ENCODE measurements at places on chromosomes 4 and X.

- no peak for DNase-seq
Measured at GRCh38 chrX:150615356-150615755, 46.9 kb downstream of the MTM1 start.

DNA sequence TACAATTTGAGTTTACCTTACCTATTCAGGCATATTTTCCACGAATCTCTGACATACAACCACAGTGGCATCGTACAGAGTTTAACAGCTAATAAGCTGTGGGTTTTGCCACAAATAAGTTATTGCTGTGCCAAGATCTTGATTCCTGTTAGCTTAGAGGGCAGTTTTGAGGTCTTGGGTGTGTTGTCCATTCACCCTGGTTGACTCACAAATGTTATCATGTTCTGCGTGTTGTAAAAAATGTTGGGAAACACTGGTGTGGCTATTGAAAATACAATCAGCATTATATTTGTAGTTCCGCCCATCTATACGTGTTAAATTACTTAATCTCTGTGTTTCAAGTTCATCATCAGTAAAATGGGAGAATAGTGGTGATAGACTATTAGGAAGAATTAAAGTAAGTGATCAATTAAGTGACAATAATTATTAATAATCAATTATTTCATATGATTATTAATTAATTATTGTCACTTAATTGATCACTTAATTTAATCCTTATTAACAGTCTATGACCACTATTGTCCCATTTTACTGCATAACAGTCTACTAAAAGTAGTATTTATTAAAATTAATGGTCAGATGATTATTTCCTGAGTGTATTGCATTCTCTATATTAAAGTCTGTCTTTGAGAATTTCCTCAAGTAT is 96.3 kb downstream of the TMA16 start:
- no peak for DNase-seq

GRCh38 chrX:123738378-123738940 is 5.6 kb upstream of the THOC2 start:
- no peak for DNase-seq

- DNase-seq = peak; percentile 92
Measured at GRCh38 chr4:10168151-10168550, 51.6 kb upstream of the WDR1 start.

- peak; percentile 59 for DNase-seq
Measured at GRCh38 chr4:780716-781492, 45.0 kb downstream of the CPLX1 start.

DNA sequence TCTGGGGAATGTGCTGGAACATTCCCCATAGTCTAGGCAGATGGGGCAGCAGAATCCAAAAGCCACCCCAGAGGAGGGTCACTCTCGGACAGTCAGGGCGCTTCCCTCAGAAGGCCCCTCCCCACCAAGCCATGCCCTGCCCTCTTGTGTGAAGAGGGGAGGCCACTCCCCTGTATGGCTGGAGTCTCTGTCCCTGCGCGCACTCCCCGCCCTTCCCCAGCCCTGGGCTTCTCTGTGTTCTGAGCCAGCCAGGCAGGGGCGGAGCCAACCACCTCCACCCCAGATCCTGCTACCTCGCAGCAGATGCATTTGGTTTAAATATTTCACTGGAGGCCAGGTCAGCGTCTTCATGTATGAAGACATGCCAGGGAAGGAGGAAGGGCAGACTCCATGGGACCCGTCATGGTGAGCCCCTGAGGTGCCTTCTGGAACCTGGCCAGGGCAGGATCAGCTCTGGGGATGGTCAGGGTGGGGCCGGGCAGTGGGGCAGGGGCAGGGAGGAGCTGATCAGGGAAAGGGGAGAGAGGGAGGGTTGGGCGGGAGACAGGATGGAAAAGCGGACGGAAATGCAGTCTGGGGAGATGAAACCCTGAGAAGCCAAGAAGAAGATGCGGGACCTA is 107.3 kb downstream of the ADRA2C start:
- DNase-seq = peak; percentile 68

- no peak for DNase-seq
Measured at GRCh38 chr4:8593264-8594096, 915 bp downstream of the CPZ start.

- DNase-seq = peak; percentile 57
Measured at GRCh38 chrX:53340852-53341645, 59.7 kb upstream of the IQSEC2 start.

GRCh38 chr4:7332216-7333023 is 102.3 kb downstream of the PSAPL1 start:
- no peak for DNase-seq

DNA sequence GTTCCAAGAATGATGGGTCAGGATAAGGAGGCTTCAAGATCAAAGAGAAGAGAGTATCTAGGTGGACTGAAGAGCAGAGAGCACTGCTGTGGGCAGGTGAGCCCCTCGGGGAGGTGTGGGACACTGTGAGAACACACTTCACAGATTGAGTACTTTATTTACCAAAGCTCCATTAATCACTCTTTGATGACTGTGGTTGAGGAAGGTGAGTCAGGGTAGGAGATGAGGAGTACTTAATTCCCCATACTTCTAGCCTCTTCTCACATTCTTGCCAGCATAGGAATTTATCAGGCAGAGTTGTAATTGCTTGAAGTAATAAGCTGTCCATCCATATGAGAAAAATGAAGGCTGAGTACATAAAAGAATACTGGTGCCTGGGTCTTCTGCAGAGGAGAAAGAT is 375.3 kb downstream of the PCDH10 start:
- no peak for DNase-seq

DNA sequence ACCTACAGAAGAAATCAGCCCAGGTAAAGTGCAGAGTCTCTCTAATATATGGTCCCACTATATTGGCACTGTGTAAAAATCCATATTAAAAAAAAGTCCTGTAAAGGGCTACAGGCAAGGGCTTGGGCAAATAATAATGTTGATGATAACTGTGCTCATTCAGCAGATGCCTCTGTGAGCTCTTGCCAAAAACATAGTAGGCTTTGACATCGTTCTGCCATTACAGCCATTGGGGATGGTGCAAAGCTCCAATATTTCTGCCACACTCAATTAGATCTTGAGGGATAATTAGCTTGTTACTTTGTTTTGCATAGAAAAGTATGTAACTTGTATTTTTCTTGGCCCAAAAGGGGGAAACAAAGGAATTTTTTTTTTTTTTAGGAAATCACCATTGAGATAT is 645.5 kb upstream of the FAM241A start:
- no peak for DNase-seq

DNA sequence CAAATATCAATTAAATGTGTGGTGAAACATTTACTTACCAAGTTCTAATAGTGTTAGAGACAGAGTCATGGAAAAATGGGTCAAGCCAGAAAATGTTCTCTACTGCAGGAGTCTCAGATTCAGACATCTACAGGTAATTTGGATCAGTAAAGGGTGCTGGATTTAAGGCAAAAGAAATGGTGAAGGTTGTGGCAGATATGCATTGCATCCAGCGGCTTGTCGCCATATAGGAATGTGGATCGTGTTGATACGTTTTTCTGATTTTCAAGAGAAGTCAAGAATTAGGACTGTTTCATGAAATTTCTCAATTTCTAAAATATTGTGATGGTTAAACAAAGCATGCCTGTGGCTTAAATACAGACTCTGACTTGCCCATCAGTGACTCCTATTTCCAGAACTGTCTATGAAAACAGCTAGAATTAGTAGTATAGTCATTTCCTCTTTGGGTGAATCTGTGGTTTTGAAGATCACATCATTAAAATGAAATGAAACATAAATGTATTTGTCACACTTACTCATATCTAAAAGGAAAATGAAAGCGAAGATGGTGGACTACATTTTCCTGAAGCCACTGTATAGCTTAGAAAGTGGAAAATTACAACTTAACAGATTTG is 110.1 kb upstream of the VEGFC start:
- no peak for DNase-seq

GRCh38 chr4:121885115-121885514 is 14.8 kb upstream of the BBS7 start:
- no peak for DNase-seq

- DNase-seq = peak; percentile 74
Measured at GRCh38 chrX:135477576-135477975, 42.9 kb upstream of the INTS6L start.

DNA sequence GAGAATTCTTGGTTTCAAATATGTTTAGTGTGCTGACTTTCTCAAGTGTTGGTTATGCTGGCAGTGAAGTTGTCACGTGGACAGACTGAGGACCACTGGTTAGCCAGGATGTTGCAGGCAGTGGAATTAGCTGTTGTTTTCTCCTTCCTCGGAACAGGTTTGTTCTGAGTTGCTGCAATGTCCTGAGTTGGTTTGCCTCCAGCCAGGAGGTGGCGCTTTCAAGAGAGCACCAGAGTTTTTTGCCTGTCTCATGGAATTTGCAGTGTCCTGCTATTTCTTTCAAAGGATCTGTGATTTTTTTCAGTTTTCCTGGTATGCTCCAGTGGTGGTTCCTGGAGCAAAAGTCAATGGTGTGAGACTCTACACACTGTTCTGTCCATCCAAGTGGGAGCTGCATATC is 158.1 kb upstream of the CXorf66 start:
- peak; percentile 59 for DNase-seq

DNA sequence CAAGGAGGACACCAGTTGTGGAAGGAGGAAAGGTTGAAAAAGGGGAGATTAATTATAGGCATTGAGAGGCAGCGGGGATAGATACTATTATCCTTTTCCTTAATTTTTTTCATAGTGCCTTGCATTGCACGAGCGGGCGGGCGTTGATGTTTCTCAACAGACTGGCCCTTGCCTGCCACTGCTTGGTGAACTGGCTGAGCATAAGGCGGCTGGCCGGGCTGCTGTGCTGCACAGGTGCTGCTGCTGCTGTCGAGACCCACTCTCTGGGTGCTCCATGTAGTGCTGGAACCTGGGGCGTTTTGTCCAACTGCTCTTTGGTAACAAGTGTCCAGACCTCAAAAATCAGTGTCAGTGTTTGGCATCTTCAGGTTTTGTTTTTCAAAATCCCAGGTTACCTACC is 83.3 kb upstream of the PAQR3 start:
- no peak for DNase-seq

DNA sequence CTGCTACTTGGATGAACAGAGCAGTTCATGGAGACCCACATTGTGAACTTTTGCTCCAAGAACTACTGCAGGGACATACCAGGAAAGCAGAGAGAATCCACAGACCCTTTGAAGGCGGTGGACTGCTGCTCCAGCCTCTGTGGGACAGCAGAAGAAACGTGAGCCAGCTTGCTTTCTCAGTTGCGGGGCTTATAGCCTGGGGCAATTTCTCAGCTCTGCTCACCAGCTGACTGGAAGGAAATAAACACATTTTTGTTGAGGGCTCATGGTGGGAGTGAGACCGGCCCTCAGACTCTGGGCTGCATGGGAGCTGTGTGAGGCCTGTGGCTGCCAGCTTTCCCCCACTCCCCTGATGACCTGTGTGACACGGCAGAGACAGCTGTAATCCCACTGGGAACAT is 2.6 kb upstream of the ADH1A start:
- DNase-seq = peak; percentile 56

- no peak for DNase-seq
Measured at GRCh38 chr4:47705326-47705981, 132.4 kb downstream of the CORIN start.

GRCh38 chrX:147174591-147174990 is 360.0 kb upstream of the CXorf51A start:
- peak; percentile 88 for DNase-seq

DNA sequence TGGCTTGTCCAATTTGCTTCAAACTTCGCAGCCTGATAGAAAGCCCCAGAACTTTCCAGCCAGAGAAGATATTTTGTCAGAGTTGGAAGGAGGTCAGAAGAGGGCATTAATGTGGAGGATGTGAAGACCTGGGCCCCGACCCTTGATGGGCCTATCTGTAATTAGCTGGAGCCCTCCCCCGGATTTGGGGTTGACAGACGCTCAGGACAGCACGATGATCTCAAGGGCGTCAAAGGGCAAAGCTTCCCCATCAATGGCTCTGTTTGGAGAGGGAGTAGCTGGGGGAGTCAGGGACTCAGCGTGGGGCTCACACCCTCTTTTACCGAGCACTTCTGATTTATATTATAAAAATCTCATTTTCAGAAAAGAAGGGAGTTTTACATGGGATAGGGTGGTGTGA is 59.0 kb upstream of the PPP2R3B start:
- no peak for DNase-seq

DNA sequence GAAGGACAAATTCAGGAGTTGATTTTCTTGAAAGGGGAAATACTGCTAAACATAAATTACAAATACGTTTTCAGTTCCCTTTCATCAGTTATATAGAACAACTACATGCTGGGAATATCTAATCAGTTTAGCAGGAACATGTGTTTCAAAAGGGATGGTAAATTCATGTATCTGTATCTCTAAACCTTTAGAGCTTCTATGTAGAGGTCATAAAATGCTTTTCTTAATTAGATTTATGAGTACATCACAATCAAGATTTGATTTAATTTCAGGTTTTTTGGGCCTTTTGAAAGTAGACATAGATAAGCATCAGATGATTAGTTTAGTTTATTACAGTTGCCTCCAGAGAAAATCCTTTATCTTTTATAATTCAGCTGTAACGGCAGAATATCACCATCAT is 12.9 kb downstream of the PDLIM3 start:
- no peak for DNase-seq

DNA sequence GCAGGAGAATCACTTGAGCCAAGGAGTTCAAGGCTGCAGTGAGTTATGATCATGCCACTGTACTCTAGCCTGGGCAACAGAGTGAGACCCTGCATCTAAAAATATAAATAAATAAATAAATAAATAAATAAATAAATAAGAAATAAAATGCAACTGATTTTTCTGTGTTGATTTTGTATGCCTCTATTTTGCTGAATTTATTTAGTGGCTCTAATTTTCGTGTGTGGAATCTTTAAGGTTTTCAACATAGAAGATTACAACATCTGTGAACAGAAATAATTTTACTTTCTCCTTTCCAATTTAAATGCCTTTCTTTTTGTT is 30.9 kb upstream of the ABCG2 start:
- DNase-seq = no peak

- no peak for DNase-seq
Measured at GRCh38 chr4:81194286-81194685, 20.7 kb downstream of the PRKG2 start.

DNA sequence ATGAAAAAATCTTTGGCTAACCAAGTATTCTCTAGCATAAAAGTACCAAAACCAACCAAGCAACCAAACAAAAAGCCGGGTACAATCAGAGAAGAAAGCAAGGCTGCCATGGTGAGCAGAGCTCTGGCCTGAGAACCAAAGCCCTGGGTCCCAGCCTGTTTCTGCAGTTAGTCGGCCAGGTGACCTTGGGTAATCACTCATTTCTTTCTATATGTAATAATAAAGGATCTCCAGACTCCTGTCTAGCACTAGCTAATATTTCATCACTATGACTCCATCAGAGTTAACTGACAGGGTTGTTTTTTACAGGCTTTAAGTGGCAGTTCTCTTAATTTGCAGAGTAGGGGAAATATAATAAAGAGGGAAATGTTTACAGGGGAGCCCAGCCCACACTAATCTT is 34.0 kb upstream of the RASGEF1B start:
- no peak for DNase-seq

DNA sequence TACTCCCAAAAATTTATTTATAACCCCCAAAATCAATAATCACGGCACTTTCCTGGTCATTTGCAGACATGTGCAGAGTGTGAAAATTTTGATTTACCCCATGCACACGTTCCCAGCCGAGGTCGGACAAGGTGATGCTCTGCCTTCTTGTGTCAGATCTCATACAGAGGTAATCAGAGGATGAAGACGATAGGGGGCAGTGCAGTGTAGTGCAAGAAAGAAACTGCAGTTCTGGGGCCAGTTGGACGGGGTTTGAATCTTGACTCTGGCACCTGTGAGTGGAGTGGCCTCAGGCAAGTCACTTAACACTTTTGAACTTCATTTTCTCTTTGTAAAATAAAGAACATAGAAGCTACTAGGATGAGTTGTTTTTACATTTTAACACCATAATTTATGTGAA is 88.4 kb downstream of the FRMPD3 start:
- peak; percentile 84 for DNase-seq

GRCh38 chr4:72468904-72469502 is 100.0 kb downstream of the ADAMTS3 start:
- DNase-seq = no peak

Measured in islet precursor cell (in vitro differentiated cells).